Ascending aorta (tissue), 2 donors: ENCODE measurements at places on chromosomes 16 and 17.

- no peak for DNase-seq
Observed at GRCh38 chr16:71771571-71771970, 37.1 kb downstream of the AP1G1 start.

DNA sequence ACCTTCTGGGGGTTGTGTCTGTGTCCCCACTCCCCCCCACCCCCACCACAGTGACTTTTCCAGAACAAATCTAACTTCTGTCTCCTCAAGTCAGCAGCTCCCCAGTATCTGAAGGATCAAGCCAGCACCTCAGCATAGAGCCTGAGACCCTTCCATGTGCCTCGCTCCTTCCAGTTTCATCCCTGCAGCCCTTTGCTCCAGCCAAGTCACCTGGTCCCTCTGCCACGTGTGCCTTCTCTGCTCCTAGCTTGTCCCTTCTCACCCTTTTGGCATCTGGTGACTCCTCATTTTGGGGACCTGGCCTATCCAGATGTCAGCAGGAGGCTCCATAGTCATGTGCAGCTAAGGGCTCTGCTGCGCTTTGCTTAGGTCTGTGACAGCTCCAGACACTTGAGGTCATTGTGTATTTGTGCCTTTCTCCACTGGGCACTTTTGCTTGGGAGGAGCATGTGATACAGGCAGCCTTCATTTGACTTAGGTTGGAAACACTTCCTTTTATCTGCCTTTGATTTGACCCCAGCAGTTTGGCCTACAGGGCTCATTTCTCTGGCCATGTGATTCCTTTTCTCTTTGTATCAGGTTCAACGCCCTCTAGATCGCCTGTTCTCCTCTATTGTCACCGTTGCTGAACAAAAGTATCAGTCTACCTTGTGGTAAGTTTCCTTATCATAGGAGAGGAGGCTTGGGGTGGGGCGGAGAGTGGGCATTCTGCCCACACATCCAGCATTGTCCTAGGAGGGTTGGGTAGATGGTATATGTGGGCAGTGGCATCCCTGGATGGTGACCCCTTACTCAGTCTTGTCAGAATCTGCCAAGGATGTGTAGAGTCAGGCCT lies 7.1 kb upstream of the NFATC3 start:
- no peak for DNase-seq

DNA sequence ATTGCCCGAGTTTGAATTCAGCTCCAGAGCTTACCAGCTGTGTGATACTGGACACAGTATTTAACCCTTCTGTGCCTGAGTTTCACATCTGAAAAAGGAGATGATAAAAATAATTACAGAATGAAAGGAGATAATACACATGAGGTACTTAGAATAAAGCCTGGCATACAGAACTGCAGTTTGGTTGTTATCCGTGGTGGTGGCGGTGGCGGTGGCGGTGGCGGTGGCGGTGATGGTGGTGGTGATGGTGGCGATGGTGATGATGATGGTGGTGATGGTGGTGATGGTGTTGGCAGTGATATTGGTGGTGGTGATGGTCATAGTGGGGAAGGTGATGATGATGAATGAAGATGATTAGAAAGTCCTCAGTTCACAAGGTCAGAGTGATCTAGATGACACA lies 57.2 kb downstream of the ABCC1 start:
- DNase-seq, result no peak

GRCh38 chr17:44910231-44911106 lies 4.8 kb downstream of the GFAP start:
- DNase-seq, result no peak

DNA sequence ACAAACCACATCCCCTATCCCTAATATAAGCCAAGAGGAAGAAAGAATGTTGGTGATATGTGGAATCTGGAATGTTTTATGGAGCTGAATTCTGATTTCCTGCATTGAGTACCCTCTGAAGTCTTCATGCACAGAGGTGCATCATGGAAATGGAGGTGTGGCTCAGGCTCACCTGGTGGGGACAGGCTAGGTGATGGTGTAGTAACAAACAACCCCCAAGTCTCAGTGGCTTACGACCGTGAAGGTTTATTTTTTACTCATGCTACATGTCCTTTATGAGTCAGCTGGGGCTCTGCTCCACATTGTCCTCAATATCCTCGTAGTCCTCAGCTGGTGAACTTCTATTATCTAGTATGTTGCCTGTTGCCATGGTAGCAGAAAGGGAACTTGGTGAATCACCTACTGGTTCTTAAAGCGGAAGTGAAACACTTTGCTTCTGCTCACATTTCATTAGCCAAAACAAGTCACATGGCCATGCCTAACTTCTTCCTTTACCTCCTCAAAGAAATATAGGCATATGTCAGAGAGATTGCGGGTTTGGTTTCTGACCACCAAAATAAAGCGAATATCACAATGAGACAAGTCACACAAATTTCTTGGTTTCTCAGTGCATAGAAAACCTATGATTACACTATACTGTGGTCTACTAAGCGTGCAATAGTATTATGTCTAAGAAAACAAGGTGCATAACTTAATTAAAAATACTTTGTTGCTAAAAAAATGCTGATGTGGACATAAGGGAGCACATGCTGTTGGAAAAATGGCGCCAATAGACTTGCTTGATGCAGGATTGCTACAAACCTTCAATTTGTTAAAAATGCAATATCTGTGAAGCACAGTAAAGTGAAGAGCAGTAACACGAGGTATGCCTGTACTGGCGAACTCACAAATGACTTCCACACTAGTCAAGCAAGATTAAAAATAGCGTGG lies at the start of gene PMFBP1:
TSS of gene PMFBP1 (minus strand) at position 51 of the 930 bp plus-strand sequence. CDS start 947 bp downstream, outside the sequence.
- peak; percentile 27 for DNase-seq

- DNase-seq, result no peak
Observed at GRCh38 chr16:12433691-12434390, 369.8 kb downstream of the CPPED1 start.

- DNase-seq, result no peak
Observed at GRCh38 chr17:40177275-40177874, at the start of gene RAPGEFL1. TSS of gene RAPGEFL1 (plus strand) at chr17:40177470. CDS start at chr17:40177862, 392 bp downstream.

GRCh38 chr16:28213396-28213795 lies 1.6 kb upstream of the XPO6 start:
- no peak for DNase-seq

GRCh38 chr16:87278191-87279093 lies 38.8 kb downstream of the C16orf95 start:
- no peak for DNase-seq
